ENCODE measurements at places on chromosomes 12 and 14.

DNA sequence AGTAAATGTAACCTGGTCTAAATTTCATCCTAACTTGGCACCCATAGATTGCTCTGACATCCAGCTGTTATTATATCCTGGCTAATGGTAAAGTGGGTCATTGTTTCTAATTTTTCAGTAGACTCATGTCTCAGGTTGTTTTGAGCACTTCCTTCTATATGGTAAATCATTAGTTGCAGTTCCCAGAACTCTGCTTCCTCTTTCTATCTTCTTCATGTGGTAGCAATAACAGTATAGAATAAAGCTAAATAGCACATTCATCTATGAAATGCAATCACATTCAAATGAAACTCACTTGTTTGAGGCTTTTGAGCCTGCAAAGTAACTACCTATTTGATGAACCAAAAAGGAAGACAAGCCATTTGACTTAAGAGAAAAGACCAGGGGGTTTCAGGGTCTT is 65.1 kb upstream of the GZMB start:
- no peak for DNase-seq

DNA sequence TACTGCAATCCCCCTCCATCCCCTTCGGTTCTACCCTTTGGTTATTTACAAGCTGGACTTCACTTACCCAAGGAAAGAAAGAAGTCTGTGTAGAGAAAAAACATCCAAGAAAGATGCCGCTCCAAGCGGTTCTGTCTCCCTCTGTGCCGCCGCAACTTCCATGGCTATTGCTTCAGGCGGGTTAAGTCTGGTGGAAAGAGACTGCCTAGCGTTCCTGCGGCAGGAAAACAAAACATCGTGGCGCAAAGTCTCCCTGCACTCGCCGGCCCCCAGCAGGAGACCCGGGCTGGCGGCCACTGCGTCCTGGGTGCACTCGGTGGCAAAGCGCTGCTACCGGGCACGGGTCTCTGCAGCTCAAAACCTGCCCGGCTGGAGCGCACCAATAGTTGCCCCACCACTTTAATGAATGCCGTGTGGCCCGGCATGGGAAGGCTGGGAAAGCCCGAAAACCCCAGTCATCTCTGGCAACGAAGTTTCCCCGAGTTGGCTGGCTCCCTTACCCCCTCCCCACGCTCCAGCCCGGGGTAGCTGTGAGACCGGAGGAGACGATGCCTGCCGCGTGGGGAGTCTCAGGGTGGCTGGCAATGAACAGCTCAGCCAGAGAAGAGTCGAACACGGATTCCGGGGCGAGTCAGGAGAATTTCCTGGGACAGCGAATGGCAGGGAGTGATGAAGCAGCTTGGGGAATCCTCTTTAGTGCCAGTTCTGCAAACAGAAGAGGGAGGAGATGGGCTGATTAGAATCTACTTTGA is 3.5 kb upstream of the KCNK10 start:
- DNase-seq: no peak

DNA sequence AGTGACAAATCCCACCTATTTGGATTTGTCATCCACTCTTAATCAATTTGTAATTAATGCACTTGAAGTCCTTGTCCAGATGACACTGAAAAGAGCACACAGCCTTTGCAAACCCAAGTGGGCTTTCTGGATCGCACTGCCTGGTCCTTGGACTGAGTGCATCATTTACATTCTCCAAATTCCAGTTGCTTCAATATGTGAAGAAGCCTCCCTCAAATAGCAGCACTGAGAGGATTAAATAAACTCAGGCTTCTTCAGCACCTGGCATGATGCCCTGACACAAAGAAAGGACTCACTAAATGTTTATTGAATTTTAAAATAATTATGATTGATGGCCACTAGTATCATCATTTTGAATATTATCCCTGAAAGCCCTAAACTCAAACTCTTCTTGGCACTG is 496.5 kb downstream of the VRK1 start:
- DNase-seq: no peak

DNA sequence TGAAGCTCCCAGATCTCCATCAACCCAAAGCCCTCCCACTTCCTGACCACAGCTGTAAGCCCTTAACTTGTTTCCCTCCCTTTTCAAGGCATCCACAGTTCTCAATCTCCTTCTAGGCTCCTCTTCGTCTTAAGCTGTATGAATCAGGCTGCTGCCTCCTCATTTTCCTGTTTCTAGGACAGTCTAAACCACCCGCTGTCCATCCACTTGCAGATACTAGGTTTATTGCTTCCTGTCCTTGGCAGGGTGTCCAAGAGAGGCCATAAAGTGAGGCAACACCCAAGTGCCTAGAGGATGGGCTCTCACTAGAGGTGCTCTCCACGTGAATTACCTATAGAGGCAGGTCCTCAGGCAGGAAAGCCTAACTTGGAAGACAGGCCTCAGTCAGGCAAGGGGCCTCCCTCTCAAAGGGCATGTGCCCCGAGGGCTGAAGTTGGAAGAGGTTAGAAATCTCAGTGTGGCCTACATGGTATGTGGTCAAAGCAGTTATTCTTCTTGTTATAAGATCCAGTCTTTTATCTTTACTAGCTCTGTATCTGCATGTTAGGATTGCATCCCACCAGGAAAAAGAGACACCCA is 8.8 kb upstream of the TMEM106C start:
- no peak for DNase-seq

DNA sequence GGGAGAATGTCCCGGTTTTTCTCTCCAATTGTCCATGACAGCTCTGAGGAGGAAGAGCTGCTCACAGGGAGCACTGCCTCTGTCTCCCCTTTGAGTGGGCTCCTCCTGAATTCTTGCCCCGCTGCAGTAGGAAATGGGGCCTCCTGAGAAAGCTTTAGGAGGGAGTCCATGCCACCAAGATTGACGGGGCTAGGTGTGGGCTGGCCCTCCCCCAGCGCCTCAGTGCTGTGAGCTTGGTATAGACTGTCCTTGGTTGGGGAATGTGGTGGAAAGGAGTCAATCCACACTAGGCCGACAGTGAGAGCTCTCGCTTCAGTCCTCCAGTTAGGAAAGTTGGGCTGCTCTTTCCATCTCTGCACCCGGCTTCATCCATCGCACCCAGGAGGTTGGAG is 23.4 kb upstream of the CTDSP2 start:
- DNase-seq: no peak
